ENCODE measurements at places on chromosomes 7 and 10.
A peak's percentile ranks its signal among the peaks of the same experiment; 100 is the strongest.

GRCh38 chr10:104580774-104581675 lies 60.1 kb upstream of the SORCS3 start:
- peak; percentile 23 for DNase-seq

- no peak for DNase-seq
Observed at GRCh38 chr10:70683601-70683934, 11.3 kb downstream of the ADAMTS14 start.

GRCh38 chr7:115724400-115725056 lies 306.0 kb downstream of the TFEC start:
- DNase-seq, result no peak

DNA sequence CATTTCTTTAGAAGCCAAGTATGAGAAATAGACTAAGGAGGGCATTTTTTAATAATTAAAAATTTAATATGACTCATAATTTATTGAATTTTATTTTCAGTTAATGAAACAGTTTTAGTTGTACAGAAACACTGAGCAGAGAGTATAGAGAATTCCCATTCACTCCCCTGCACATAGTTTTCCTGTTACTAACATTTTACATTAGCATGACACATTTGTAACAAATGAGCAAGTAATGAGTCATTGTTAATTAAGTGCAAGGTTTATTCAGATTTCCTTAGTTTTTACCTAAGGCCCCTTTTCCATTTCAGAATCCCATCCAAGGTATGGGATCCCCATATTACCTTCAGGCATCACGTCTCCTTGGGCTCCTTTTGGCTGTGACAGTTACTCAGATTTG lies 271.5 kb upstream of the FZD8 start:
- DNase-seq, result no peak

GRCh38 chr7:157518514-157519175 lies 181.8 kb downstream of the DNAJB6 start:
- no peak for DNase-seq

GRCh38 chr7:194252-195009 lies 2.1 kb downstream of the FAM20C start:
- DNase-seq, result no peak

GRCh38 chr10:131928248-131929095 lies 27.7 kb downstream of the PPP2R2D start:
- no peak for DNase-seq

DNA sequence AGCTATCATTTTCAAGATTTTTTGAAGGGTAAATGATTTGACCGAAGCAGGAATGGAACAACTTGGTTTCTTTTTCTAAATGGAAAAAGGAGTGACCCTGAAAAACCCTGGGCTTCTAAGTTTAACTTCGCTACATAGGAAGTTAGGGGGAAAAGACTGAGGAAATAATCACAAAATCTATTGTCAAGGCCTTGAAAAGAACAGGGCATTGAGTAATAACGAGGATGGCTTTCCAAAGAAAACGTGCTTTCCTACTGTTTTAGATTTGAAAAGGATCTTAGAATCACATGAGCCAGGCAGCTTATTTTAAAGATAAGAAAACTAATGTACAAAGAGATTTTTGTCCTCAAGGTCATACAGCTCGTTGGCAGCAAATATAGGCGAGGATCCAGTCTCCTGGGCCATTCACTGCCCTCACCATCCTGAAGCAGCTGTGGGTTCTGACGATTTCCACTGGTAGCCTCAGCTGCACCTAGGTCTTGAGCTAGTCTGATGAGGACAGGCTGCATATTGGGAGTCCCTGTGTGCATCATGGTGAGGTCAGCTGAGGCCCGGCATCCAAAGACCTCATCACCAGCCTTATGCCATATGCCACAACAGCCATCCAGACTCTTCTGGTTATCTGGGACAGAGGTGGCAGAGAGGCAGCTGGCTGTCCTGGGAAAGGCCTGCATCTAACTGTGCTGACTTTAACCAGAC lies 384.7 kb upstream of the NRP1 start:
- DNase-seq, result no peak

DNA sequence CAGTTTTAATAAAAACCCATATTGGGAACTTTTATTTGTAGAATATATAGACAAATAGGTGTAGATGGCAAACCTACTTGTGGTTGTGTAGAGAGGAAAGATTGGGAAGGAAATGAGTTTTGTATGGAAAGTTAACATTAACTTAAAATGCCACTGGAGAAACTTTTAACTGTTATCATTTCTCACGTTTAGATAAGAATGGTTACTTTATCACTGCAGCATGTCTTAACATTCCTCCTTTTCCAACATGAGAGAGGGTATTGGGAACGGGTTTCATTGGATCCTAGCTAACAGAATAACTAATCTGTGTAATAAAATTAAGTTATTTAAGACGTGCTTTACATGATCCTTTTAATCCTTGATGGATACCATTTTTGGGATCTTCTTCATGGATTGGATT lies 1.8 kb downstream of the LUC7L2 start:
- DNase-seq, result no peak

Measured in stimulated activated CD8-positive, alpha-beta memory T cell treated with anti-CD3 and anti-CD28 coated beads, Interleukin-7, amount 100 ng/mL, for 1 hour (primary cell).